Hippocampal formation (tissue), 2 donors: ENCODE measurements at places on chromosomes 11 and 22.

DNA sequence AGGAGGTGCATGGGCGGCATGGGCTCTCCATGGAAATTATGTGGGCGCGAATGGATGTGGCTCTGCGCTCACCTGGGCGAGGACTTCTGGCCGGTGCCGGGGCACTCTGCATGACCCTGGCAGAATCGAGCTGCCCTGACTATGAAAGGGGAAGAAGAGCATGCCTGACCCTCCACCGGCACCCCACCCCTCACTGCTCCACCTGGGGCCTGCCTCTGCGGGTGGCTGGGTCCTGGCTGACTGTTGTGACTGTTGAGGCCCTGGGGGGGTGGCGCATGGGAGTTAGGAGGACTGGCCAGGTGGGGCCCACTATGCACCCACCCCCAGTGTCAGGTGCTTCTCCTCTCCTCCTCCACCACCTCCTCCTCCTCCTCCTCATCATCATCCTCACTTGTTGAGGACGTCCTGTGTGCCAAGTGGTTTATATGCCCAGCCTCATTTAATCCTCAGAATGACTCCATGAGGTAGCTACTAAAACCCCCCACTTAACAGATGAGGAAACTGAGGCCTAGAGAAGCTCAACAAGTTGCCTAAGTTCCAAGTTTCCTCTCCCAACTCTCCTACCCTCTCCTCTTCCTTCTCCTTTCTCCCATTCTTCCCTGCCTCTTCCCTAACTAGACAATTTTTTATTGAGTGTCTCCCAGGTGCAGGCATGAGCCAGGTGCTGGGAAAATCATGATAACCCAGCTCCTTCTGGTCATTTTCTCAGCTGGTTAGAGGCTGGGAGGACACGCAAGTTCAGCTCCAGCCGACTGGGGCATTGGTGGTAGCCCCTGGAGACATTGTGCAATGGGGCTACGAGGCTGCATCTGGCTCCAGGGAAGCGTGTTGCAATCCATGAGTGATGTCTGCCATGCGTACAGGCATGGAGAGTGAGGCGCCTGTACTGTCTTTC is 2.3 kb downstream of the MYEOV start:
- no peak for DNase-seq

DNA sequence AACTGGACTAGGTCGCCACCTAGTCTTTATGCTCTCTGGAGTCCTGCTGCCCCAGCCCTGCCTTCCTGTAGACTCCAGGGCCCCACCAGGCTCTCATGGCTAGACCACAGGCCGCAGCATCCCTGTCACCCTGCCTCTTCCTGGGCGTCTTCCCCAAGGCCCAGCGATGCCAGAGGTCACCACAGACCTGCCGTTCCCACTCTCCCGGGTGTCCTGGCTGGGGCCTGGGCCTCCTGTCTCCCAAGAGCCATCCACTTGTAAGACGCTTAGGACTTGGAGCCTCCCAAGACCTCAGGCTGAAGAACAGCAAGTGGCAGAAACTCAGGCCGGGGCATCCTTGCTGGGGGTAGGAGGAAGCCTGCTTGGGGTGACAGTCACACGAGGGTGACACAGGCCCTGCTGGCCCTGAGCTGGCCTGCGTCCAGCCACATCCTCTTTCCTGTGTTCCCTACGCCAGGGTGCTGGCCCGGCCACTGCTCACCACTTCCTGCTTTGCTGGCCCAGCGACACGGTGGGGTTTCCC is 2.0 kb upstream of the TCIRG1 start:
- no peak for DNase-seq

DNA sequence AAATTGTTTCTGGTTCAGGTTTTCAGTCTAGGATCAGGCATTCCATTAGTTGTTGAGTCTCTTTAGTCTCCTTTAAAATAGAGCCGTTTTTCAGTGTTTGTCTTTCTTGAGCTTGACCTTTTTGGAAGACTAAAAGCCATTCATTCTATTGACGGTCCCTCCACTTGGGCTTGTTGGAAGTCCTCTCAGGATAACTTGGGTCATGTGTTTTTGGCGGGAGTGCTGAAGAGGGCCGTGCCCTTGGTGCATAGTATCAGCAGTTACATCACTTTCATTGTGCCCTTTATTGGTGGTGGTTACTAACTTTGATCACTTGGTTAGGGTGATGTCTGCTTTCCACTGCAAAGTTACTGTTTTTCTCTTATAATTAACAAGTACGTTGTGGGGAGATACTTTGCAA is 20.8 kb downstream of the CECR2 start:
- no peak for DNase-seq

GRCh38 chr11:18736590-18737148 is 10.7 kb upstream of the IGSF22 start:
- no peak for DNase-seq

- DNase-seq, result no peak
Observed at GRCh38 chr11:128939591-128939990, 3.1 kb downstream of the TP53AIP1 start.

DNA sequence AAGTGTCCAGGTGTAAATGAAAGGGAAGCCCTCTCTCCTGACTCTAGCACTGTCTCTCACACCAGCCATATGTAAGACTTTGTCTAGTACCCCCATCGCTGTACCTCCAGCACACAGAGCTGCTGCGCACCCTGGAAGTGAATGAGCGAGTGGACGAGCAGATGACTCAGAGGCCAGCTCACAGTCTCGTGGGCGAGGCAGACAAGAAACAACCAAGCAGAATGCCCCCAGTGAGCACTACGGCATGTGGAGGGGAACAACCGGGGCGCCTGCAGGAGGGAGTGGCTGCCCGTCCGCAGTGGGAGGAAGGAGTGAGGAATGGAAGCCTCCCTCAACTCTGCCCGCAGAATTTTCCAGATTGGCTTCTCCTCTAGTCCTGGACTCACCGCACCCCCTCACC is 46.4 kb downstream of the MCM5 start:
- DNase-seq, result no peak

GRCh38 chr11:9211322-9211721 is 53.8 kb downstream of the DENND5A start:
- DNase-seq, result no peak

DNA sequence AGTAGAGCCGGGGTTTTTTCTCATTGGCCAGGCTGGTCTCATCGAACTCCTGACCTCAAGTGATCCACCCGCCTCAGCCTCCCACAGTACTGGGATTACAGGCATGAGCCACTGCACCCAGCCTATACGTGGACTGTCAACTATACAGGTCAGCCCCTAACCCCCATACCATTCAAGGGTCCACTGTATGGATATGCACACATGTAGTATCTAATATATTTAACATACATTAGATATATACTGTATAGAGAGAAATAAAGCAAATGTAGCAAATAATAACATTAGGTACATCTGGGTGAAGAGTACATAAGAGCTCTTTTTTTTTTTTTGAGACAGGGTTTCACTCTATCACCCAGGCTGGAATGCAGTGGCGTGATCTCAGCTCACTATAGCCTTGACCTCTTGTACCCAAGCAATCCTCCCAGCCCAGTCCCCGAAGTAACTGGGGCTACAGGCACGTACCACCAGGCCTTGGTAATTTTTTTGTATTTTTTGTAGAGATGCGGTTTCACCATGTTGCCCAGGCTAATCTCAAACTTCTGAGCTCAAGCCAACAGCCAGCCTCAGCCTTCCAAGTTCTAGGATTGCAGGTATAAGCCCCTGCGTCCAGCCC is 1.5 kb upstream of the ATP5MGL start:
- no peak for DNase-seq

GRCh38 chr11:71929491-71929890 is 645 bp downstream of the RNF121 start:
- no peak for DNase-seq

DNA sequence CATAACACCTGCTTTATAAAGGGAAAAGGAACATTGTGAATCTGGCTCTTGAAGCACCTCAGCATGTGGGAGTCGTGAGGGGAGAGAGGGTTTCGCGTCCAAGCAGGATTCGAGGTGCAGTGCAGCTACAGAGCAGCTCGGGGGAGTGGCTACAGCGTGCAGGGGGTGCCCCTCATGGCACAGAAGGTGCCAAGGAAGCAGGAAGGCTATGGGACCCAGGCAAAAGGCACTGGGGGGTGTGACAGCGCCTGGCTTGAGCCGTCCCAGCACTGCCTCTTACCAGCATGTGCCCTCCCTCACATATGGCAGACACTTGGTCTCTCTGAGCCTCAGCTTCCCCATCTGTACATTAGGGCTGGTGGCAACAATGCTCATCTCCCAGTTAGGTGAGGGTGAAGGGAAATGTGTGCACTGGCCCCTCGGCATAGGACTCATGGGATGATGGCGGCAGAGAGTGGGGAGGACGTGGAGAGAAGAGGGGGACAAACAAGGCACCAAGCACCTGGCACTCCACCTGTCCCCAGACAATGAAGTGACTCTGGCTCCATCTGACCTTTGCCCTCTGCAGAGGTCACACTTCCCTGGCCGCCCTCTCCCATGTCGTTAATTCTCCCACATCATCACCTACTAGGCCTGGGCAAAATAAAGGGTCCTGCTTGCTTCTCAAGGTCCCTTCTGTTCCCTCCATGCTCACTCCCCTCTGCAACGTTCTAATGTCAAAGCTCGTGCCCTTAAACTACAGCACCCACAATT is 10.4 kb downstream of the TNKS1BP1 start:
- DNase-seq, result no peak

DNA sequence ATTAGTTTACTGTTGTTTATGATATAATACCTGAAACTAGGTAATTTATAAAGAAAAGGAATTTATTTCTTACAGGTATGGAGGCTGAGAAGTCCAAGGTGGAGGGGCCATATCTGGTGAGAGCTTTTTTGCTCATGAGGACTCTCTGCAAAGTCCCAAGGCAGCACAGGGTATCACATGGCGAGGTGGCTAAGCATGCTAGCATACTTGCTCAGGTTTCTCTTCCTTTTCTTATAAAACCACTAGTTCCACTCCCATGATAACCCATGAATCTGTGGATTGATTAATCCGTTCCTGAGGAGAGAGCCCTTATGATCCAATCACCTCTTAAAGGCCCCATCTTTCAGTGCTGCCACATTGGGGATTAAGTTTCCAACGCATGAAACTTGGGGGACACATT is 82.7 kb downstream of the PHF21A start:
- DNase-seq, result no peak

DNA sequence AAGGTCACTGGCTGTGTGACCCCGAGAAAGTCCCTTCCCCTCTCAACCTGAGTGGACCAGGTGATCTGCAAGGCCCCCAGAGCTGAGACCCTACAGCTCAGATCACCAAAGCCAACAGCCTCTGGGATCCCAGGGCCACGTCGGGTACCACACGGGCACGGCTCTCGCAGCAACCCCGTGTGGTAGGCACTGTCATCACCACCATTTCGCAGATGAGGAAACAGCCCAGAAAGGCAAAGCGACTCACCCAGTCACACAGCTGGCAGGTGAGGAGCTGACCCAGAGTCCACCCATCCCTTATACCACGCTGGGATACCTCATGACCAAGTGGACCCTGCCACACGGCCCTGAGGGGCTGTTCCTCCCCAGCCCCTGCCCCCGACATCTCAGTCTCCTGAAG is 2.8 kb downstream of the ATP5MGL start:
- no peak for DNase-seq

DNA sequence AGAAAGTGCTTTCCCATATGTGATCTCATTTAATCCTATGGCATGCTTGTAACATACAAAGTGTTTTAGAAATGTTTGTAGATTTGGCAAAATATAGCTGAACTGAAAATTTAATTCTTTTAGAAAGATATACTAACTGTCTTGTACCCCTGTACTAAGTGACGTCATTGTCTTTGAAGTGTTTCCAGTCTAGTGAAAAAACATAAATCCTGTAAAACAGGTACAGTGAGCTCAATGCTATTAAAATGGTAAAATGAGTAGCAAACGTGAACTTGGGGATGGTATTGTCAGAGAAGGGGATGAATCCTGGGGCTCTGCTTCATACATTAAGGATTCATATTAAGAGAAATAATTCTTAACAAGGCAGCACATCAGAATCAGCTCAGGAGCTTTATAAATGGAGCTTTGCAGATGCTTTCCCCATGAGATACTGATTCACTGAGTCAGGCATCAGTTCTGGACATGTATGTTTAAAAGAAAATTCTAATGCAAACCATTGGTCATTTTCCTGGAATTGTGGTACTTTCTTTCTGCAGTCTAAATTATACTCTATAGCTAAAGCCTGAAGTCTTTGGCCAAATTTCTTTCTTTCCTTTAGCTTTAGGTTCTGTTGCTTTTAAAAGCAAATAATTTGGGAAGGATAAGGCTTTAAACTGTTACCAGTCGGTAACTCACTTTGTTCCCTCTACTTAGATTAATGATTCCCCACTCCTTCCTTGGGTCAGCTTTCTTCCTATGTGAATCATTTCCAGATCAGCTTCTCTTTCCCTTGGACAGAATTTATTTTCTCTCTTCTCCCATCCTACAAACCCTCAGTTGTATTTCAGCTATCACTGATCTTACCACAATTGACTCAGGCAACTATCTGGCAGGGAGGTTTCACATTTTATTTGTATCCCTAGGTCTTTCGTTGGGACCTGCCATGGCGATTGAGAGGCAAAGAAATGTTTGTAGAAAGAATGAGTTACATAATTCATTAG is 57.5 kb upstream of the DDI1 start:
- no peak for DNase-seq

DNA sequence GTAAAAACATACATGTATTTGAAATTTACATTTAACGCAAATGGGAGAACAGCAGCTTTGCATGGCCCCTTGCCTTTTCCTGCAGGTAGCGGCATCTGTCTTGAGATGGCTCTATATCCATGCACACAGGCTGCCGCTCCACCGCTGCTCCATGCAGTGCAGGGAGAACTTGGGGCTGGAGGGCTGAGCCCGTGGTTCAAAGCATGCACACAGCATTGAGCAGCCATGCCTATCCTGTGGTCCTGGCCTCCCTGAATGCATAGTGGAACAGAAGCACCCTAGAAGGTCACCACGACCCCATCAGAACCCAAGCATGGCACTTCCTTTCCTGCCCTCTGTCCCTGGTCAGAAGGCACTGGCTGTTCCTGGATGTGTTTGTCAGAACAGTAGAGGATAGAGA is 35.0 kb upstream of the TP53I11 start:
- DNase-seq, result no peak

DNA sequence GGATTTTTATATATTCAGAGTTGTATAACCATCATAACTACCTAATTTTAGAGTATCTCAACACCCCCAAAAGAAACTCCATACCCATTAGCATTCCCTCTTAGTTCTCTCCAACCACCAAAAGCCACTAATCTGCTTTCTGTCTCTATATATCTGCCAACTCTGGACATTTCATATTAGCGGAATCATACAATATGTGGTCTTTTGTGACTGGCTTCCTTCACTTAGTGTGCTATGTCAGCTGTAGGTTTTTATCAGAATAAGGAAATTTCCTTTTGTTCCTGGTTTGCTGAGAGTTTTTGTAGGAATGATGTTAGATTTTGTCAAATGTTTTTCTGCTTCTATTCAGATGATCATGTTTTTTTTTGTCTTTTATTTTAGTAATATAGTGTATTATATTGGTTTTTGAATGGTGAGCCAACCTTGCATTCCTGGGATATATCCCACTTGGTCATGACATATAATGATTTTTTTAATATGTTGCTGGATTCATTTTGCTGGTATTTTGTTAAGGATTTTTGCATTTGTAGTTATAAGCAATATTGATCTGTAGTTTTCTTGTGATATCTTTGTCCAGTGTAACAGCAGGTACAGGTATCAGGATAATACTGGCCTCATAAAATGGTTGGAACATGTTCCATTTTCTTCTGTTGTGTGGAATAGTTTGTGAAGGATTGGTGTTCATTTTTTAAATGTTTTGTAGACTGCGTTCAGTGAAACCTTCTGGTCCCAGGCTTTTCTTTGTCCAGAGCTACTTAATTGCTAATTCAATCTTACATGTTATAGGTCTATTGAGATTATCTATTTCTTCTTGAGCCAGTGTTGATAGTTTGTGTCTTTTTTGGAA is 16.8 kb downstream of the DGCR8 start:
- no peak for DNase-seq
